Activated CD4-positive, alpha-beta T cell treated with anti-CD3 and anti-CD28 coated beads, Interleukin-2, amount 50 U/mL, for 16 hours (primary cell): ENCODE measurements at places on chromosomes 16 and 17.

- DNase-seq: no peak
These were observed 106.5 kb downstream of the CDH8 start for GRCh38 chr16:61929776-61930175.

GRCh38 chr16:1971796-1972489 is at the start of gene TBL3:
TBL3 (plus strand) TSS chr16:1972053; CDS start chr16:1972165, 112 bp downstream.
- peak; percentile 98 for DNase-seq

DNA sequence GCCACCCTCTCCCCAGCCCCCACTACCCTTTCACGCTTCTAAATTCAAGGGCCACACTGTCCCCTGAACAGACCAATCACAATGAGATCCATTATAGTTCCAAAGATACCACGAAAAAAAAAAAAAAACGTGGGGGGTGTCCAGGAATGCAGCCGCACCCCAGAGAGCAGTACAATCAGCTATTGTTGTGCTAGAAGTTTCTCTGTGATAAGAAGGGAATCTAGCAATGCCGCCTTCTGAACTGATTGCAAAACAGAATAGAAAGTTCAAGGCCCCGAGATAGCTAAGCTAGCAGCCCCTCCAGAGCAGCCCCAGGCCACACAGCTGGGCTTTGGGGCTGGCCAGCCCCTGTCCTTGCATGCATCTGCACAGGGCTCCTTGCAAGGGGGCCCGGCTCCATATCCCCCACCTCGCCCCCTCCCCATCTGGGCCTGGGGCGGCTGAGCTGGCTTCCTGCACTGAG is 86.9 kb upstream of the CBX4 start:
- DNase-seq: no peak

DNA sequence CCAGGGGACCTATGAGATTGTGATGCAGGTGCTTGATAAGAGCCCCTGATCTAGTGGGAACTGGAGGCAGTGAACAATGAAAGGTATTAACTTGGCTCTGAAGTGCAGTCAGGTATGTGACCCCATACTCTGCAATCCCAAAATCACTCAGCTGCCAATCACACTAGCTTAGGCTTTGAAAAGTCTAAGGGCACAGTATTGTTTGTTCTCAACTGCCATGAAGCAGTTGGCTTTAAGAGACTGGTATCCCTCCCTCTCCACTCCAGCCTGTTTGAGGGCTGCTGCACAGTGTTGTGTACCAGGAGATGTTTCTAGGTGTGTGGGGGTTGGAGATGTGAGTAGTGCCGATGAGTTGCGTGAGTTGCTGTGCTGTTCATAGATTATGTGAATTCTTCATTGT is 2.4 kb downstream of the YPEL2 start:
- DNase-seq: no peak

DNA sequence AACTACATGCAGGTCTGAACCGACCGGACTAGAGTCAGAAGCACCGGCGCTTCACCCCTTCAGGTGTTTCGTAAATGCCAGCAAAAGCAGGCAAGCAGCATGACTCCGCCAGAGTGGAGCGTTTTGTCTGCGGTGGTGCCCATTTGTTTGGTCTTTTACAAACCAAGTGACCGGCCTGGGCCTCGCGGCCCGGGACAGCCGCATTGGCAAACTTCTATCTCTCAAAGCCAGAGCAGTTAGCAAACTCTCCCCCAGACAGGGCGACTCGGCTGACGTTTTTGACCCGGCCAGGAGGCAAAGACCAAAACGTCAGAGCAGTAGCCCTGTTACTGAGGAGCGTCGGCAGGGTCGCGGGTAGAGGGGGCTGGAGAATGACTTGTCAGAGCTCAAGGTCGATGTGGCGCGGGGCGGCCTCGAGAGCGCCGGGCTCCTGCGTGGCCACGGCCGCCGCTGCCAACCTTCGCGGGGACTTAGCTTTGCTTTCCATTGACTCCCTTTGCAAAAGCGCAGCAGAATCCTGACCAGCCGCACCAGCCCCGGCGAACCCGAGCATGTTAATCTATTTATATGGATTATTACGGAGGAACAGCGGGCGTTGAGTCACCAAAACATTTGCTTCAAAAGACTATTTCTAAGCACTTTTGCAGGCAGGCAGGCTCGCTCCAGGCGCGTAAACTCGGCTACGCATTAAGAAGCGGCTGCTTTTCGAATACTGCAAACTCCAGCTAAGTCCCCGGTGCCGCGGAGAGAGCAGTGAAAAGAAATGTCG is 763 bp upstream of the SOX9 start:
- DNase-seq: no peak

GRCh38 chr16:61002479-61003204 is 1033.6 kb downstream of the CDH8 start:
- no peak for DNase-seq

GRCh38 chr16:13909872-13910303 is 10.1 kb upstream of the ERCC4 start:
- DNase-seq: no peak

DNA sequence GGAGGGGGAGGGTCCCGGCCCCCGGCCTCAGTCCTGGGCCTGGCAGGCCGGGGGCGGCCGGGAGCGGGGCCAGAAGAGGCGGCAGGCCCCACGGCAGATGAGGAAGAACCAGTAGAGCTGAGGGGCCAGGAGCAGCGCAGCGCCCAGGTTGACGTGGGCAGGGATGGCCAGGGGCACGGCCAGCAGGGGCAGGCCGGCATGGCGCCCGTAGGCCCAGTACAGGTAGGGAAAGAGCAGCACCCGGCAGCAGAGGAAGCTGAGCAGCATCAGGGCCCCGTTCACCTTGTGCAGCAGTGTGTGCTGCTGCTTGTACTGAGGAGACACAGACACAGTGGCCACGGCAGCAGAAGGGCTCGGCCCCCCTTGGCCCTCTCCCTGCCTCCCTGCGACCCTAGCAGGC is 2.2 kb downstream of the C16orf92 start:
- no peak for DNase-seq
